ENCODE measurements at places on chromosomes 3 and 15.

- no peak for DNase-seq
These were observed 157.3 kb upstream of the CGNL1 start for GRCh38 chr15:57218826-57219576.

DNA sequence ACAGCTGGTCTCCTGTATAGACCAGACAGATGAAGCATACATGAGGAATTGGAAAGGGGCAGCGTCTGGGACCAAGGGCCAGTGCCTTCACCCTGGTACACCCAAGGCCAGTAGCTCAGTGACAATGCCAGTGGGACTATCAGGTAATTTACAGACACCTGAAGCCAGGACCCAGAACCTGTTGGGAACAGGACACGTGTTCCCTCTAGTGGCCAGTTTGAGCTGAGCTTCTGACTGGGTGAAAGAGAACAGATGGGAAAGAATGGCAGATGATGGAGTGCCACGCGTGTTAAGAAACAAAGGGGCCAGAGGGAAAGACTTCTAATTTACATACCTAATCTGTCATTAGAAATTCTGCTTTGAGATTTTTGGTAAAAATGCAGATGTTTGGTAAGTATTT lies 5.1 kb upstream of the SLC25A38 start:
- DNase-seq = peak; percentile 24

DNA sequence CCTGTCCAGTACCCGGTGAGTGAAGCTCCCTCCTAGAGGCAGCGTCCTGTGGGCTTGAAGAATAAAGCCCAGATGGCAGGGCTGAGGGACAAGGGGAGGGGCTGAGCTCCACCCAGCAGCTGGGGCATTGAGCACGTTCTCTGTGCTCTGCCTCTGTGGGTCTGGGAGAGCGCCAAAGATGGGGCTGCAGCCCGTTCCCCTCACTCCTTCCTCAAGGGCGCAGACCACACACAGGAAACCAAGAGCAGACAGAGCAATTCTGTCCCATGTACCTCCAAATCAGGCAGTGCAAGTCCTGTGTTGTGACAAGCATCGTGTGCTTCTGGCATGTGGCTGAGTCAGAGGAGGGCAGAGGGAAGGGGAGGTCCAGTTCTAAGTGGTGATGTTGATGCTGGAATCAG lies 15.7 kb upstream of the KIF23 start:
- no peak for DNase-seq

- no peak for DNase-seq
These were observed 2.8 kb upstream of the SKIL start for GRCh38 chr3:170354760-170355159.

- no peak for DNase-seq
These were observed 38.4 kb upstream of the TERB2 start for GRCh38 chr15:44918136-44918535.

- no peak for DNase-seq
These were observed 968.4 kb downstream of the FHIT start for GRCh38 chr3:60282866-60283265.

DNA sequence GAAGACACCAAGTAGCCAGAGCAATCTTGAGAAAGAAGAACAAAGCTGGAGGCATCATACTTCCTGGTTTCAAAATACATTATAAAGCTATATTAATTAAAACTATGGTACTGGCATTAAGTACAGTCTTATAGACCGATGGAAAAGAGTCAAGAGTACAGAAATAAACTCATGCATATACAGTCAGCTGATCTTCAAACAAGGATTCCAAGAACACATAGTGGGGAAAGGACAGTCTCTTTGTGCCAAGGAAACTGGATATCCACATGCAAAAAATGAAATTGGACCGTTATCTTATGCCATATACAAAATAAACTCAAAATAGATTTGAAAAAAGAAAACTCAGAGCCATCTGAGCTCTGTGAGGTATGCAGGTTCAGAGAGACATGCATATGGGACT lies 57.4 kb downstream of the SERP1 start:
- DNase-seq = no peak

DNA sequence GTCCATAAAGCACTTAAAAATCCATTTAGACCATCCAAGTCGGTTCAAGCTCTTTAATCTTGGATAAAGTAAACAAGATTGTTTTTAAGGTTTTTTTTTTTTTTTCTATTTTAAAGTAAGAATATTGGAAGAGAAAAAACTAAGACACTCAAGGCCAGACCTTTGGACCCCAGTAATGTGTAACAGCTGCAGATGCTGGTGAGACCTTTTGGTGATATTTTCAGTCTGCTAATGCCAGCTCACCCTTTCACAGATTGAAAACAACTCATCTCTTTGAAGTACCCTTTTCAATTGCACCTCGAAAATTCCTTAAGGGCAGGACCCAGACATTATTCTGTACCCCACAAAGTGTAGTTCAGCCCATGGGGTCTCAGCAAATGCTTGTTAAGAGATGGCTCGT lies 260.7 kb upstream of the CTNNB1 start:
- no peak for DNase-seq
